ENCODE measurements at places on chromosomes 2 and 18.
A peak's percentile ranks its signal among the peaks of the same experiment; 100 is the strongest.

DNA sequence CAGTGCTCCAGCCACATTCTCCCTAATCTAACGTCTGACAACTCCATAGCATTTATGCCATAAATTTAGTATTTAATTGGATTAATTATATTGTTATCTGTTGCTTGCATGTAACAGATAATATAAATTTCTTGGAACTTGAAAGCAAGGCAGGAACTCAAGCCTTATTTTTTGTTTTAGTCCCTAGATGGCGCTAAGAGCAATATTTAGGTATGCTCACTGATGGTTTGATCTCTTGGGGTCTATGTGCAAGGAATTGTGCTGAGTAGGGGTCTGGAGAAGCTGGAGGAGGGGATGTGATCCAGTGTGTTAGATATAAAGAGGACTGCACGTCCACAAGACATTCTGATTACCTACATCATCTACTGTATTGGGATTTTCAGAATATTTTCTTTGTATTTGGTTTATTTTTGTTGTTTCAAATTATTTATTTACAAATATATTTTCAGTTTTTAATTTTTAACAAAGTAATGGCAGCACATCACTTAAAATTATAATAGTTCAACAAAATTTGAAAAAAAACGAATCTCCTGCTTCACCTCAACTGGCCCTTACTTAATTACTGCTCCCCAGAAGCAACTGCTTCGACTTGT lies 32.8 kb downstream of the KATNAL2 start:
- DNase-seq = no peak

GRCh38 chr2:201353116-201353515 lies 4.0 kb downstream of the FLACC1 start:
- DNase-seq = no peak

DNA sequence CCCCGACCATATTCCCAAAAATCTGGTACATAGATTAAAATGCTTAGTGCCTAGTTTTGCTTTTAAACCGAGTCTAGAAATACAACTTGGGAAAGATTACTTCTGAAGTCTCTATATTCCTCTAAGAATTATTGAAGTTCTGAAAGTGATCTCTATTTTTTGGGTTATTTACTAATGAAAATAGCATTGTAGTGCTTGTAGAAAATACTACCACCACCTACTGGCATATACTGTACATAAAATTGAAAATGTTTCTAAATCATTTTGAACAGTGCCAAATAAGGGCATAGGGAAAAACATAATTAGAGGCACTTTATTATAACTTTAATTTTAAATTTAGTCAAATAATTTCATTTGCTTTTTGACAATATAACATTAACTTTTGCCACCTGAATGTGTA lies 1399.6 kb upstream of the ZEB2 start:
- no peak for DNase-seq

DNA sequence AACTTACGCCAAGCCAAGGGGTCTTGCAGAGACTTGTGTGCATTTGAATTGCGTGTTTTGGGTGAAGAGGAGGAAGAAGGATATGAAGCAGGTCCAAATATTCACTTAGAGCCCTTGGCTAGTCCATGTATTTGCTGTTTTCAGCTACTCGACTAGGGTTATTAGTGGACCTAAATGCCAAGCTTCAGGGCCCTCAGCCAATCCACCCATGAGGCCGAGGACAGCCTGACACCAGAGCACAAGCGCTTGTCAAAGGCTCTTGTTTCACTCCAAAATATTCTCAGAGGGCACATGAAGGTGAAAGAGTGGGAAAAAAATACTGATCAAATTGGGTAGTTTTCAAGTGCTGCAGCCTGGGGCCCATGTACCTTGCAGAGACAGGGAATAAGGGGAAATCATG lies 174.8 kb upstream of the ACAA2 start:
- DNase-seq = no peak

GRCh38 chr2:236738030-236738429 lies 168.4 kb downstream of the ACKR3 start:
- DNase-seq = no peak

- peak; percentile 75 for DNase-seq
These were observed 81.4 kb upstream of the PKDCC start for GRCh38 chr2:41966431-41966893.

GRCh38 chr18:63025251-63026090 lies 294.1 kb downstream of the BCL2 start:
- DNase-seq = peak; percentile 89

GRCh38 chr2:238238766-238239542 lies 884 bp downstream of the HES6 start:
- DNase-seq = no peak

- no peak for DNase-seq
These were observed 194.9 kb upstream of the KYNU start for GRCh38 chr2:142682528-142682927.

GRCh38 chr2:100040906-100041305 lies 101.5 kb downstream of the AFF3 start:
- no peak for DNase-seq

- DNase-seq = no peak
These were observed 39.5 kb downstream of the METTL8 start for GRCh38 chr2:171394164-171394740.
